ENCODE measurements at places on chromosomes 6 and 20.

- DNase-seq: no peak
Measured at GRCh38 chr6:122059918-122060317, 339.5 kb upstream of the HSF2 start.

- DNase-seq: no peak
Measured at GRCh38 chr6:165676435-165677068, 13.5 kb upstream of the PDE10A start.

- no peak for DNase-seq
Measured at GRCh38 chr6:122657601-122658000, 47.4 kb downstream of the PKIB start.

DNA sequence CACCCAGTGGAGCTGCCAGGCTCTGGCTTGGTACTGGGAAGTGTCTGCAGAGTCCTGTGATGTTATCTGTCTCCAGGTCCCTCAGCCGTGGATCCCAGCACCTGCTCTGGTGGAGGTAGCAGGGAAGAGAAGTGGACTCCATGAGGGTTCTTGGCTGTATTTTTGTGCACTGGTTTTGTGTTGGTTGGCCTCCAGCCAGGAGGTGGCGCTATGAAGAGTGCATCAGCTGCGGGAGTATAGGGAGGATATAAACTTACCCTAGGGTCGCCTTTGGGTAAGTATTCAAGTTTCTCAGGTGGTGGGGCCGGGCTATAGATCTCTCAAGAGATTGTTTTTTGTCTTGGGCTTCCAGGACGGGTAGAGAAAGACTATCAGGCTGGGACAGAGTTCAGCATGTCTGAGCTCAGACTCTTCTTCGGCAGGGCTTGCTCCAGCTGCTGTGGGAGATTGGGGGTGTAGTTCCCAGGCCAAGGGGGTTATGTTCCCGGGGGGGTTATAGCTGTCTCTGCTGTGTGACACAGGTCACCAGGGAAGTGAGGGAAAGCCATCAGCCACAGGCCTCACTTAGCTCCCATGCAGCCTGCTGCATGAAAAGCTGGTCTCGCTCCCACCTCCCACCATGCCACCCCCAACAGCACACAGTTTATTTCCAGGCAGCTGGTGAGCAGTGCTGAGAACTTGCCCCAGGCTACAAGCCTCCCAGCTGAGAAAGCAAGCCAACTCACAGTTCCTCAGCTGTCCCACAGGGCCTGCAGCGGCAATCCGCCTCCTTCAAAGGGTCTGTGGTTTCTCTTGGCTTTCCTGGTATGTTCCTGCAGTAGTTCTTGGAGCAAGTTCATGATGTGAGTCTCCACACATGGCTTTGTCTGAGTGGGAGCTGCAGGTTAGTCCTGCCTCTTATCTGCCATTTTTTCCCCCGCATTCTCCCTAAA is 115.7 kb downstream of the AIG1 start:
- DNase-seq: no peak

DNA sequence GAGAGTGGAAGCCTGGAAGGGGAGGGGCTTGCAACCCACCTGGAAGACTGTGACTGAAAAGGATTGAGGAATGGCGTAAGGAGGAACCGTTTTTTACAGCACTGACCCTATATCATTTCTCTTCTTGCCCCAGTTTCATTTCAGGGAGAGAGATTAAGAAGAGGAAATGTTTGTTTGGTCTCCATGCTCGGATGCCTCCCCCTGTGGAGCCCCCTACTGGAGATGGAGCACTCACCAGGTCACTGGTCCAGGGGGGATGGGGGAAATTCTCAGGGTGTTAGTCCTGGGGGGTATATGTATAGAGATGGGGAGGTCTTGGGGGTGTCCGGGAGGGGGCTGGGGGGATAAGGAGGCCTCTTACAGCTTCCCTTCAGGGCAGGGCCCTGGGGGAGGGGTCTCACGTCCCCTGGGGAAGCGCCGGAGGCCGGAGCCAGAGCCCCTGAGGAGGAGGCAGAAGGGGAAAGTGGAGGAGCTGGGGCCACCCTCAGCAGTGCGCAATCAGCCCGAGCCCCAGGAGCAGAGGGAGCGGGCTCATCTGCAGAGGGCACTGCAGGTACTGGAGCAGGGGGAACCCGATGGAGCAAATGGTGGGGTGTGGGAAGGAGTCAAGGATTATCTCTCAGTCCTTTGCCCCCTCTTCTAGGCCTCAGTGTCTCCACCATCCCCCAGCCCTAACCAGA is 3.2 kb downstream of the CUTA start:
- no peak for DNase-seq

GRCh38 chr6:150894935-150895552 is 29.5 kb downstream of the MTHFD1L start:
- DNase-seq: no peak

DNA sequence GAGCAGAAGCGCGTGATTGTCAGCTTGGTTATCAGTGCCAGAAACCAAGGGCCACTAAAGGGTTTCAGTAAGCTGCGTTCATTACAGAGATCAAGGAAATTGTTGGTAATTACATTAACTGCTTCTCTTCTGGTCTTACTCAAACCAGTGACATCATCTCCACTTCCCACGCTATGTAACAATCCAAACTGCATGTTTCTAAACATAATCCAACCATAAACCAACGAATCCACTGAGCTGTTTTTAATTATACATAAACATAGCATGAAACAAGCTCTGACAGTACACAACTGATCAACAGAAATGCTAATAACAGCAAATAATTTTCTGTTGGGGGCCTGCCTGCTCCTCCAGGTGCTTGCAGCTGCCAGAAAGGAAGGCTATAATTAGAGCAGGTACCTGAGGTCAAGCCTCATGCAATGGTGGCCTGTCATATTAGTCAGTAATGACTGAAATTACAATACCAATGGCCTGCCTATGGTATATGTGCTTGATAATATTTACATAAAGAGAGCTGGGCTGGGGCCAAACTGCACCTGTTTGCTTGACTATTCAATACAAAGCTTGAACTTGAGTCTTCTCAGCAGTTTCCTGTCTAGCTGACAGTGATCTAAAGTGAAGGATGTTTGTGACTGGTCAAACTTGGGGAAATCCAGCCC is 40.1 kb downstream of the ILRUN start:
- DNase-seq: no peak

GRCh38 chr6:148577687-148578488 is 168.9 kb upstream of the UST start:
- peak; percentile 27 for DNase-seq

DNA sequence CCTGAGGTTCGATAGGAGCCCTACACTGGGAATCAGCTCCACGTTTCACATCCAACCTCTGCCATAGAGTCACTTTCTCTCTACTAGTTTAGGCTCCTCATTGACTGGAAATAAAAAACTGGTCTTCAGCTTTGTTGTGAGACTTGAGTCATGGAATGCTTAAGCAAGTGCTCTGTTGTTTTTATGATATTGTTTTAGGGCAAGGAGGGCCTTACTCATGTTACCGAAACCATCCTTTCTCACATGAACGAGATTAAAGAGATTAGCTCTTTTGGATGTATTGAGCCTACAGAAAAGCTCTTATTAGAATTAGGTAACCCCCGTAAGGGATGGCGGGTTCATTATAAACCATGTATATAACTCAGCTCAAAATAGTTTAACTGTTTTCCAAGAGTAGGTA is 6.9 kb upstream of the MOCS1 start:
- DNase-seq: no peak

GRCh38 chr20:31933698-31934097 is 18.1 kb downstream of the PDRG1 start:
- DNase-seq: no peak

GRCh38 chr6:2099870-2100269 is 145.5 kb downstream of the GMDS start:
- DNase-seq: no peak

- no peak for DNase-seq
Measured at GRCh38 chr6:1758076-1758679, 148.5 kb downstream of the FOXC1 start.

DNA sequence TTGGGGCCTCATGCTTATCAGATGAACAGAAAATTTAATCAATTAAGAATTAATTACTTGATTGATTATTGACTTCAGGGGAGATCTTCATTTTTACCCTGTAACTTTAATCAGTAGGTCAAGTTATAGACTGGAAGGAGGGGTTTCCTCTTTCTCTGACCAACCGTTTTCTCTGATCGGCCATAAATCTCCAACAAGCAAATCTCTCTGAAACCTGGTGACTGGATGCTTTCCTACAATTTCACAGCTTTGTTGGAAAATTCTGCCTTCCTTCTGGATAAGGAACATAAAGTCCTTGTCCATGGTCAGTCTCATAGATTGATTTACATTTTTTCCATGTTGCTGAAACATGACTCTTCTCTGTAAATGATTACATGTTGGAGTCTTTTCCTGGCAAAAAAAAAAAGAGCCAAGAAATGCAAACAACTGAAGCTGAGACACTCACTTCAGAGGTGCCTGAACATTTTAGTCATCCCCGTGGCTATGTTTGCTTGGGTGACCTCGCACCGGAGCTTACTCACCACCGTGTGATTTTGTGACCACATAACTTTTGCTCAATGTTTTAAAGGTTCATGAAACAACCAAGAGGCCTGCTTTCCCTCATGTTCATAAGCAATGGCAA is 31.0 kb downstream of the IRF4 start:
- DNase-seq: peak; percentile 52

- DNase-seq: no peak
Measured at GRCh38 chr6:157621406-157621805, 201.6 kb upstream of the SNX9 start.

DNA sequence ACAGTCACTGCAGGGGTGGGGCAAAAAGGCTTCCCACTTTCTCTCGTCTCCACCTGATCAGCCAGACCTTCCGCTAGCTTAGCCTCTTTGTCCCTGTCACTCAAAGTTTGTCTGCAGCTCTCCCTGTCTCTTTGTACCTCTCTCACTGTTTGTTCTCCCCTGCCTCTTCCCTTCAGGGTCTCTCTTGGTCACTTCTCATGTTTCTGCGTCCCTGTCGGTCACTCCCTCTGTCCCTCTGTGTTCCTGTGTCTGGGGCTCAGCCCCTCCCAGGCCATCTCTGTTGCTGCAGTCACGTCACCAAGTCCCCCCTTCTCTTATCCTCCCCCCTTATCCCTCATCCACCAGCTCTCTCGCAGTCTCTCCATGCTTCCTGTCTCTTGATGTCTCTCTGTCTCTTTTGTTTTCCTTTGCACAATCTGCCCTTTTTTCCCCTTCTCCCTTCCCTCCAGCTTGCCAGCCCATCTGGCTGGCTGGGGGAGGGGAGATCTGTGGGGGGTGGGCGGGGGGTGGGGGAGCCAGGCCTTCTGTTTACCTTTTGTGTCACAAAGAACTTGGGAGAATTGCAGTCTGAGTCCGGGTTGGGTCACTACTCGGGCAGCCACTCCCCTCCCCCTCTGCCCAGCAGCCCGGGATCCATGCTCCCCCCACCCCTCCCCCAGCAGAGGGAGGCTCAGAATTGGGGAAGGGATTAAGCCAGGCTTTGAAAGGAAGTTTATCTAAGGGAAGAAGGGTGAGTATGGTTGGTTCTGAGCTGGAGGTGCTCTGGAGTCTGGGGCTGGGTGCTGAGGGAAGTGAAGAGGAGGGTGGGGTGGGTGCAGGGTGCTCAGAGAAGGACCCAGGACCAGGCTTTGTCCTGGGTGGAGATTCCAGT is 32.3 kb downstream of the FOXP4 start:
- DNase-seq: no peak

DNA sequence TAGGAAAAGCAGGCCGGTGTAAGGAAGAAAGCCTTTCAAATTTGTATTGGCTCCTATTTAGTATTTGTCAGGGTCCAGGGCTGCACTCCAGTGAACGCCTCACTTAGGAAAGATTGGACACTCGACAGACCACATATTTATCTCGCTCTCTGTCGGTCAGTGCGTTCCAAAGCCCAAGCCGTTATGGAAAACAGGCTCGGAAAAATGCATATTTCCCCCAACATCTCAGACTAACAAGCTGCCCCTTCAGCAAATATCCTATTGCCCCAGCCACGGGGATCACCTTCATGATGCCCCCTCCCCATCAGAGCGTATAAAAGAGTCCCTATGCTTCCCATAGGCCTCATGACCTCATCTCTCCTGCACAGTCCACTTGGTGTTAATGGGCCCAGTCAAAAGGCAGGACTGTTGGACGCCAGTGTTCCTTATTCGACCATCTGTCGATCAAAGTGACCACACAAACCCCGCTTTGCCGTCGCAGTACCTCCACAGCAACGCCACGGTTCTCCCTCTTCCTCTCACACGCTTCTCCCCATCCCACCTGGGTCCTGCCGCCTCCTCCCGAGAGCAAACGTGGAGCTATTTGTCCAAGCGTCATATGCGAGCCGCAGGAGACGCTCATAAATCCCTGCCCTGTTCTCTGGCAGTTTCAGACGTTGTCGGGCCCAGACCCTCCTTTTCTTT is 63.3 kb downstream of the NPEPL1 start:
- no peak for DNase-seq

DNA sequence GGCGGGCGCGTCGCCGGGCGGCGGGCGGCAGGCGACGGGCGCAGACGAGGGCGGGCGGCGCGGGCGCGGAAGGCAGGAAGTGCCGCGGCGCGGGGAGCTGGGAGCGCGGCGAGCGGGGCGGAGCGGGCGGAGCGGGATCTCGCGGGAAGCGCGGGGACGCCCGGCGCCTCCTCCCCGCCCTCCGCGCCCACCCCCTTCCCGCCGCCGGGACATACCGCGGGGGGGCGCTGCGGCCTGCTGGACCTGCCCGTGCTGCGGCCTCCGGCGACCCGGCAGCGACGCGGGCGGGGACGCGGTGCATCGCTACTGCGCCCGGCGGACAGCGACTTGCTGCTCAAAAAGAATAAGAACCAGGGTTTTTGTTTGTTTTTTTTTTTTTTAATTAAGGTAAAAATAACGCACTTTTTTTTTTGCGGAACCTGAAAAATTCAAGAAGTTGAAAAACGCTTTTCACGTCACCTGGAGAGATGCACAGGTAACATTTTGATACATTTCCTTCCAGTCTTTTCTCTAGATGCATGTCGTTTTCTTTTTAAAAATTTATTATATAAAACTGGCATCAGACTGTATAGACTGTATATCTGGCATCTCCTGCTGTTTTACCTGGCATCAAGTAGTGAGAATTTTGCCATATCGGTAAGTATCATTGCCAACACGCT is at the start of gene CENPB:
TSS of gene CENPB (minus strand) at position 76 of the 659 bp plus-strand sequence. CDS start 257 bp downstream, outside the sequence.
- DNase-seq: peak; percentile 95

DNA sequence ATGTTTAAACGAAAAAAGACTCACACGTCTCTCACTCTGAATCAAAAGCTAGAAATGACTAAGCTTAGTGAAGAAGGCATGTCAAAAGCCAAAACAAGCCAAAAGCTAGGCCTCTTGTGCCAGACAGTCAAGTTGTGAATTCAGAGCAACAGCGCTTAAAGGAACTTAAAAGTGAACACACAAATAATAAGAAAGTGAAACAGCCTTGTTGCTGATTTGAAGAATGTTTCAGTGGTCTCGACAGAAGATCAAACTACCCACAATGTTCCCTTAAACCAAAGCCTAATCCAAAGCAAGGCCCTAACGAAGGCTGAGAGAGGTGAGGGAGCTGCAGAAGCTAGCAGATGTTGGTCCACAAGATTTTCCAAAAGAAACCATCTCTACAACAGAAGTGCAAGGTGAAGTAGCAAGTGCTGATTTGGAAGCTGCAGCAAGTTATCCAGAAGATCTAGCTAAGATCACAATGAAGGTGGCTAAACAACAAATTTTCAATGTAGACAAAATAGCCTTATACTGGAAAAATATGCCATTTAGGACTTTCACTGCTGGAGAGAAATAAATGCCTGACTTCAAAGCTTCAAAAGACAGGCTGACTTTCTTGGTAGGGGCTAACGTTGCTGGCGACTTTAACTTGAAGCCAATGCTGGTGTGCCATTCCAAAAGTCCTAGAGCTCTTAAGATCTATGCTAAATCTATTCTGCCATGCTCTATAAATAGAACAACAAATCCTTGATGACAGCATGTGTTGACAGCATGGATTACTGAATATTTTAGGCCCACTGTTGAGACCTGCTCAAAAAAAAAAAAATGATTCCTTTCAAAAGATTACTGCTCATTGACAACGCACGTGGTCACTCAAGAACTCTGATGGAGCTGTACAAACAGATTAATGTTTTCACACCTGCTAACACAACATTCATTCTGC is 40.3 kb downstream of the SEC63 start:
- no peak for DNase-seq

- DNase-seq: no peak
Measured at GRCh38 chr6:37607944-37608343, 89.7 kb downstream of the MDGA1 start.

All from GM12892 (cell line).